Kidney (tissue), 22 donors: ENCODE measurements at places on chromosomes 5 and 9.

DNA sequence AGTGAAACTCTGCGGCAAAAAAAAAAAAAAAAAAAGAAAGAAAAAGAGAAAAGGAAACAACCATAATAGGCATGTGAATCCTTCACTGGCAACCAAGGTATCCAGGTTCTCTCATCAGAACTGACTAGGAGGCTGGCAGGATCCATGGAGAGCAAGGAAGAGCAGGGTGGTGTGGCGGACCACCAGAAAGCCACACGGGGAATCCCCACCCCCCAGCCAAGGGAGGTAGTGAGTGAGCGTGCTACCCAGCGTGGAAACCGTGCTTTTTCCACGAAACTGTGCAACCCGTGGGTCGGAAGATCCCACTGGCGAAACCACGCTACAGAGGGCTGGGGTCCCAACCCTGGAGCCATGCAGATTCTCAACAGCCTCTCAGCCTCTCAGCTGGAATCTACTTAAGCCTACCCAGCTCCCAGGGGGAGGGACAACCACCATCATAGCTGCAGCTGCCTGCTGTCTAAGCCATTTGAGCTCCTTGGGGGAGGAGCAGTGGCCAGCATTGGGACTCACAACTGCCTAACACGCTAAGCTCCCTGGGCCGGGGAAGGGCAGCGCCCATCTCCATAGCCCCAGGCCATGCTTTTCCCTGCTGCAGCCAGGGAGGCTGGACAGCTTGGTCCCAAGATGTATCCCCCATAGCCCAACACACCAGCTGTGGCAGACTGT lies 91.6 kb downstream of the PRELID2 start:
- DNase-seq = no peak

- no peak for DNase-seq
These were observed 971.5 kb downstream of the EFNA5 start for GRCh38 chr5:106699198-106699597.

DNA sequence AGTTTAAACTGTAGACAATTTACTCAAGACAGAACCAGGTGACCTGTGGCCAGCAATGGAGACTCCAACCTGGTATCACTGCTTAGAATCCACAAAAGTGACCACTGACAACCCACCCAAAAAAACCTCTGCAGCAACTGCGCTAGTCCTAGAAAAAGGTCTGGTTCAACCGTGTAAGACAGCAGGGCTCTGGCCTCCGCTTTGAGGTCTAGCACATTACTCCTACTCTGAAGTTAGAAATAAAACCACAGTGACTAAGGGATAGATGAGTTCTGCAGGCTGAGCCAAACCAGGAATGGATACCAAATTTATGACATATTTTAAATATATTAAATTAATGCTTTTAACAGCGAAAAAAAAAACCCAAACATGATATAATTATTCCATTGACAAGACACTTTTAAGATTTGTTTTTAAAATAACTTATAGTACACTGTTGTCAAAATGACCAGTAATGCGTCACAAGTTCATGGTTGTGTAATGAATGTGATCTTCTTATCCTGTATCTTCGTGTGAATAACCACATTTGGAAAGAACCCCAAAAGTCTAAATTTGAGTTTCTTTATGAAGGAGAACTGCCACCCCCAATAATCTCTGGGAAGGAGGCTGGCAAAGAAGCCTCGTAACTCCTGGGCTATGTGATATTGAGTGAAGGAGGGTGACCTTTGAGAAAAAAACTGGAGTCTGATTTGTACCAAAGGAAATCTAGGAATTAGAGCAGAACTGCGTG lies 101.9 kb upstream of the SLC44A1 start:
- DNase-seq = no peak

DNA sequence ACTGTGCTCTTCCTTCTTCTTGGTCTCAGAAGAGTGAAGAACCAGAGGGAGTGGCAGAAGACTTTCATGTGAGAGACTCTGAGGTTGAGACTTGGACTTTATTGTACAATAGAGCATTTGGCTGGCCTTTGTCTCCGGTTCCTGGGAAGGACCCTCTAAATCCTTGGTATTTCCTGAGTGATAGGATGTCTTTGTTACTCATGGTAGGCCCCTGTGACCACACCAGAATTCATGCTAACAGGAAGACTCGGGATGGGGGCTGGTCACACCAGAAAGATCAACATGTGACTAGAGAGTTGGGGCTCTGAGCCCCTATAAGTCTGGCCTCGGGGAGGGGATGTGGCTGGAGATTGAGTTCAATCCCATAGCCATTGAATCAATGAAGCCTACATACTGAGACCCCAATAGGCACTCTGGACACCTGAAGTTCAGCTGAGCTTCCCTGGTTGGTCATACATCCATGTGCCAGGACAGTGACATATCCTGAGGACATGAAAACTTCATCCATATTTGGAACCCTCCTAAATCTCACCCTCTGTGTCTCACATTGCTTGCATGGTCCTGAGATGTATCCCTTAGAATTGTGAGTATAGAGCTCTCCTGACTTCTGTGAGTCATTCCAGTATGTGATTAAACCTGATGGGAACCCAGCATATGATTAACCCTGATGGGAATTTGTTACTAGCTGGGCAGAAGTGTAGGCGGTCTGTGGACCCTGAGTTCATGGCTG lies 201.7 kb downstream of the GADD45G start:
- no peak for DNase-seq

GRCh38 chr9:84139296-84140070 lies 158.9 kb downstream of the RMI1 start:
- no peak for DNase-seq

DNA sequence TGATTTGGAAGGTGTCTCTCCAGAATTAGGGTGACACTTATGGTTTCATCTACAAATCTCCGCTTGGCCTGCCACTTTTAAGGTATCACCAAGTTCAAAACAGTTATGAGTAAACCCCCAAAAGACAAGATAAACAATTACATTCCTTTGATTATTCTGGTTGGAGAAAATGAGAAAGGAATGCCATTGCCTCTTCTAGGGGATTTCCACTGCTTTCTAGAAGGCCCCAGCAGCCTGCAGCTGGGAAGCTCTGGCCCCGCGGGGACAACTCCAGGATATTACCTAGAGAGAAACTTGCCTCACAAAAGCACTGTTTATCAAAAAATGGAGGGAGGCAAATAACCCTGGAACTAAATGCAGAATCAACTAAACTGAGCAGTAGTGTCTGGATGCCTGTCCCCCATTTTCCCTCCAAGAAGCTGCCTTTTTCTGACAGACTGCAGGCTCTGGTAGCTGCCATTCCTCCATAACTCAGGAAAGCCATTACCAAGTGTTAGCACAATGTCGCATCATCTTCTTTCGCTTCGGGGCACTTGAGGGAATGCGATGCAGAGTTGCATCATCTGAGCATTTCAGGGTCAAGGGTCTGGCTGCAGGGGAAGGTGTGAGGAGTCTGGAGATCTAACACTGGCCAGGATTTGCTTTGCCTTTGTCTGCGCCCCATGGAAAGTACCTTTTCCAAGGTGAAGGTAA lies 71.5 kb upstream of the PLPP6 start:
- DNase-seq = no peak

DNA sequence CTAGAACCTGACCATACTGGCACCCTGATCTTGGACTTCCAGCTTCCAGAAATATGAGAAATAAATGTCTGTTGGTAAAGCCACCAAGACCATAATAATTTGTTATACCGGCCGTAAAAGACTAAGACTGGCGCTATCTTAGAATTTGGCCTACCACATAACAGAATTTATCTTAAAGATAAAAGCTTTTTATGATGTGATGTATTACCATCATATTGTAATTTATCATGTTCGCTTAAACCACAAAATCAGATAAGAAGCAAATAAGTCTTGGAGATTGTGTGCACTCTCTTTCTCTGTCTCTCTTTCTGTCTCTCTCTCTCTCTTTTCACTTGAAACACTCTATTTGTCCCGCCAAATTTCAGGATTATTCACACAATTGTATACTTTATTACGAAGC lies 35.6 kb downstream of the FST start:
- no peak for DNase-seq

DNA sequence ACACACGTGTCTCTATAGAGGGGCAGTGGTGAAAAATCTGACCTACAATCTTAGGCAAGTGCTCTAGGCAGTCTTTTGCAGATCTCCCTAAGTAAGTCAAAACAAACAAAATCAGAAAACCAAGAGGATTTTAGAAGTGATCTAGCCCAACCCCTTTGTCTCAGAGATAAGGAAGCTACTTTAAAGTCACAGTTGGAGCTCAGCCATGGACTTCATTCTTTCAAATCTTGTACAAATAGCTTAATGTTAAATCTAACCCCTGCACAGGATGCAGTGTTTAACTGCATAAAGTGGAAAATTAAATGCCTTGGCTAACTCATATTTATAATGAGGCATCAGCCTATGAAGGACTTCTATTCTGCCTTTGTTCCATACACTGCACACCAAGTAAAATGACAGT lies 135.1 kb upstream of the RFX3 start:
- DNase-seq = no peak

- no peak for DNase-seq
These were observed 104.8 kb upstream of the RAD23B start for GRCh38 chr9:107178293-107178692.

DNA sequence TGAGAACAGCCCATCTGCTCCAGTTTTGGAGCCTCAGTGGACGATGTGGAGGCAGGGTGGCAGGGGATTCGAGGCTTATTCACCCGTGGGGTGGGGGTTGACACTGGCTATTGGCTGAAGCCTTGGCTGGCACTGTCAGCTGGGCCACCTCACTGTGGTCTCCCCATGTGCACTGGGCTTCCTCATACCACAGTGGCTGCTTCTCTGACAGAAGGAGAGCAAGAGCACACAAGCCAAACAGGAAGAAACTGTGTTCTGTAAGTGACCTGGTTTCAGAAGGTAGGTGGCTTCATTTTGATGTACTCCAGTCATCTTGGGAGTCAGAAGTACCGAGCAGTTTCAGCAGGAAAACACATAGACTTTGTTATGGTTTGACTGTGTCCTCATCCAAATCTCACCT lies 24.7 kb upstream of the CTNND2 start:
- no peak for DNase-seq

DNA sequence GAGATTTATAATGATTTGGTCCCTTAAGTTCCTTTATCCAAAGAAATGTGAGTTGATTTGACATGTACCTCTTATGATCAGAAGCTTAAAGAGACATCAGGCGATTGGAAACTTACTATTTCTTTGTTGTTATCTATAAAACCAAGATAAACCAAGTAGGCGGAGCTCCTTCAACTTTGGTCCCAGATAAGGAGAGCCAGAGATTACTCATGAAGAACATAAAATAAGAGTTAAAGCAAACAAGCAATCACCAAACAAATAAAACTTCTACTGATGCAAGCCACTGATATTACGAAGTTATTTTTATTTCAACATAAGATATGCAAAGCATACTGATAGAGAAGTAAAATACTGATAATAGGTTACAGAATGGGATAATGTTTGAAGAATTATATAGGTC lies 141.5 kb upstream of the CDH18 start:
- DNase-seq = no peak

- DNase-seq = no peak
These were observed 75.4 kb downstream of the CFAP77 start for GRCh38 chr9:132485393-132485792.

DNA sequence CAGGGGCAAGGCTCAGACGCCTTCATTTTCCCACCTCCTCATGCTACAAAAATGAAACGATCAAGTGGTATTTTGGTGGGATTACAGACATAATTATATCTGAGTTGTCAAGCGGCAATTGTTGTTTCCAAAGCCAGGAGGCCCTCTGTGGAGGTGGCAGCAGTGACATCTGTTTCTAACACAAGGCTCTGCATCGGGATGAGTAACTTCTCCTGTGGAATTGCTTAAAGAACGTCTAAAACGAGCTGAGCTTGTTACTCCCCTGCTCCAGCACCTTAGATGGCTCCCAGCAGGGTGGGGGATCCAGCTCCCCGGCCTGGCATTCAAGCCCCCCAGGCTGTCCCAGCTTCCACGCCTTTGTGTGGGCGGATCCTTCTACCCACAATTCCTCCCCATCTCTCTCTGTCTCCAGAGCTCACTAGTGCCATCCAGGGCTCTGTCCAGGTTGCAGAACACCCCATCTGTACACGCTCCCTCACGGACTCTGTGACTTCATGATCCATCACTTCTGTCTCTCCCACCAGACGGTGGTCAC lies 36.8 kb downstream of the DAB2IP start:
- no peak for DNase-seq

GRCh38 chr9:137176302-137177182 lies 4.7 kb upstream of the TMEM210 start:
- no peak for DNase-seq

- DNase-seq = no peak
These were observed 8.2 kb downstream of the SLC23A1 start for GRCh38 chr5:139374909-139375308.

DNA sequence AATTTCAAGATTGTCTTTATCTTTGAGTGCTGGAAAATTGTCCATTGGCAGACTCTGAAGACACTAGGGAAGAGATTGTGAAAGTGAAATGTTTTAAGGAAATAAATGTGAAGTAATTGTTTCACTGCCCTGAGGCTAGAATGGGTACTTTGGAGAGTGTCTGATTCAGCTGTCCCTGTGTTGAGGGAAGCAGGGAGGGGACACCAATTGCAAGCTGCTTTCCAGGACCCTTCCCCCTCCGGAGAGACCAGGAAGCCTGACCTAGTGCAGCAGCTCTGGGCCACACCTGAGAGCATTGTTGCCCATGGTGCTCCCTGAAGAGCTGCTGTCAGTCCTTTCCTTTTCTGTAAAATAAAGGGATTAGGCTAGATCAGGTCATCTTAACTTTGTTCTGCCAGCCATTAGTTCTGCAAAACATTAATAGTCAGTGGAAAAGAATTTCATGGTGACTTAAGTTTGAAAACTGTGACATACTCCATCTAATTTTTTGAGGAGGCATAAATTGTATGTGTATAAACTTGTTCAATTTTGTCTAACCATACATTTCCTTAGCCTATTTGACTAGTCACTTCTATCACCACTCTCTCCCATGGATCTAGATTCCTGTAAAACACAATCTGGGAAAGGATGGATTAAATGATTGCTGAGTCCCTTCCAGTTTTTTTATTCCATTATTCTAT lies 18.8 kb downstream of the MAP1B start:
- no peak for DNase-seq

- DNase-seq = no peak
These were observed 34.8 kb downstream of the THBS4 start for GRCh38 chr5:80069918-80070318.

- no peak for DNase-seq
These were observed 6.7 kb downstream of the GLIPR2 start for GRCh38 chr9:36143245-36143641.

- no peak for DNase-seq
These were observed 275.6 kb downstream of the KDM4C start for GRCh38 chr9:7033076-7034045.

DNA sequence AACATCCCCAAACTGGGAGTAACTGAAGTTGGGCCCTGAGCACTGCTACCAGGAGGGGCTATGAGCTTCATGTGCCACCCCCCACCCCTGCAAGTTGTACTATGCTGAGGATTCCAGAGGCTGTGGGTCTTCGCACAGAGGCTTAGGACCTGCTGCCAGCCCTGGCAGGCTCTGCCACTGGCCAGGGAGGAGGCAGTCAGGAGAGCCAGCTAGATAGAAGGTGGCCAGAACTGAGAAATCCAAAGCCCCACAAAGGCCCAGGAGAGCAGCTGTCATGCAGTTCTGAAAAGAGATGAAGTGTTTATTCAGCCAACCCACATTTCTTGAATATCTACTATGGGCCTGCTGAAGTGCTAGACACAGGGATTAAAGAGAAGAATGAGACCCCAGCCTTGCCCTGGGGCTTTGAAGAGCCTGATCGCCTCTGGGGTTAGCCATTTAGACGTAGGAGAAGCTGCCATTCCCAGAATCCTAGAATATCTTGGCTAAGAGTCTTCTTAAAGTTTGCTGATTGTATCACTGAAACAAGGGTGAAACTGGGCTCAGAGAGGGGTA lies 1.4 kb downstream of the ALAD start:
- DNase-seq = no peak
